ENCODE measurements at places on chromosomes 5 and 9.

DNA sequence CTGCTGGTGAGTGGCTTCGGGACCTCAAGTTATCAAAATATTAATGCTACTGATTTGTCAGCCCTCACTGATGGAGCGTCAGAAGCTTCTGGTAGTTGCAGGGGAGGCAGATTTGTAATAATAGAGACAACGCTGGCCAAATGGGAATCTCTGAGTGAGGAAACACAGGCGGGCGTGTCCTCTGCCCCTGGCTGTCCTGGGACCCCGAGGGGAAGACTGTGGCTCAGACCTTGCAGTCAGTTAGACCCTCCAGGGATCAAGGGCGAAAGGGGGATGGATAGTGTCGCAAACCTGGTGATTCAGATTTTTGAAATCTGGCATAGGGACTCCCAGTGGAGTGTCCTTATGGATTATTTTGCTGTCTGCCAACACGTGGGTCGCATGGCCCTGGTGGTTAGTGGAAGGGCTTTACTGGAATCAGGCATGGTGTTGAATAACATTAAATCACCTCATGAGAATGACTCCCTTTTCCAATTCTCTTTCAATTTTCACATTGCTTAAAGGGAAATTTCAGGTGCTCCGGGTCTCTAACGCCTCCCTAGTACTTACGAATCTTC lies 35.1 kb upstream of the NTNG2 start:
- no peak for DNase-seq

- no peak for DNase-seq
Observed at GRCh38 chr5:73446631-73447529, 1.7 kb downstream of the FOXD1 start.

GRCh38 chr5:62343428-62343827 lies 37.4 kb downstream of the KIF2A start:
- no peak for DNase-seq

DNA sequence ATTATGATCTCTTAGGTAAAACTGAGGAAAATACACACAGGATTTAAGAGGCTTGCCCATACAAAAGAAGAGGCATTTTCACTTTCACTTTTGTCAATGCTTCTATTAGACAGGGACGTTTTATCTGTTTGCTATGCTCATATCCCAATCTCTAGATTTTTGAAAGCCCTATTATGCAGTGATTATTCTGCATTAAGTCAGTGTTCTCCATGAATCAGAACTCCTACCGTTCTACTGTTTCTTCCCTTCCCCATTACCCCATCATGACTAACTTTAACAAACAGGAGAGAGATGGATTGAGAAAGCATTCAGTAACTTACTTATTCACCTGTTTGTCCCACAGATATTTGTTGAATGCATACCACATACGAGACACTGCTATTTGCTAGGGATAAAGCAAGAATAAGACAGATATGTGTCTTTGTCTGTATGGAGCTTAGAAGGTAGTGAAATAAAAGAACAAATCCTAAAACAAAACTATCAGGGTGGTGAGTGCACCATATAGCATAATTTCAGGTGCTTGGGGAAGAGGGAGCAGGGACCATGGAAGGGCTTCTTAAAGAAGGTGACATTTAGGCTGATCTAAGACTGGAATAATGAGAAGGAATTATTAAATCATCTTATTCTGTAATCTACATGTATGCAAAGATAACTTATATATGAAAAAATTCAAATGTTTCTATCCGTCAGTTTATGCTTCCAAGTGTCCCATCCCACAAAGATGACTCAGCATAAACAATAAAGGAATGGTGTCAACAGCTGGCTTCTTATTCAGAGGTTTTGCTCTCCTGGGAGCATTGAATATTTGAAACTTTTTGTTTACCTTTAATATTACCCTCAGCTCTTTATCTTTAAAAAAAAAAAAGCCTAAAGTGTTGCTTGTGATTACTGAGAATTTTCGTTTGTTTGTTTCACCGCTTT lies 328.1 kb downstream of the HINT1 start:
- DNase-seq, result no peak

DNA sequence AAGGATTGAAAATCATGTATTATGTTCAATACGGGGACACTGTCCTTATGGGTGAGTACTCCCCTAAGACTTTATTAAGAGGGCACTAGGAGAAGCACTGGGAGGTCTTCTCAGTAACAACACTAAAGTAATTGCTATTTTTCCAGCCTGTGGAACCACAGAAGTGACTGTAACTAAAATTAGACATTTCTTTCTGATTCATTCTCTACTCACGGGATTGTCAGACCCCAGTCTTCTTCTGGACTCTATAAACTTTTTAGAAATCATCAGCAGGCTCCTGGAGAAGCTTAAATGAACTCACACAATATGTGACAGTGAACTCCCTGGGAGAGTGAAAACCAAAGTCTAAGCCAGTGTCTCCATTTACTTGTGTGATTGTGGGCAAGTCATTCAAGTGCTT lies 14.5 kb downstream of the TLR4 start:
- DNase-seq, result no peak

DNA sequence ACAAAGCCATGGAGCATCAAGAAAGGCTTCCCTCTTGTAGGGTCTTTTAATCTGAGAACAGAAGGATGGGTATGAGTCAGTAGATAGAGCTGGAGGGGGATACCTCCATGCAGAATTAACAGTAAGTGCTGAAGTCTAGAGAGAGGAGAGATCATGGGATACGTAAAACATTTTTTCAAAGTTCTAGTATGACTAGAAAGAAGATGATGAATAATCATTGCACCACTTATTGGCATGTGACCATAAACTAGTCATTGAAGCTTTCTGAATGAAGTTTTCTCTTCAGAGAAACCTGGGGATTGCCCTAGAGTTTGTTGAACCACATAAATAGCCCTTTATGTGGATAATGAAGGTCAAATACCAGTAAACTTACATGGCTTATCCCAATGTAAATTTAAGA lies 48.6 kb upstream of the PTPRD start:
- no peak for DNase-seq

- no peak for DNase-seq
Observed at GRCh38 chr5:163809473-163809872, 304.1 kb downstream of the MAT2B start.

DNA sequence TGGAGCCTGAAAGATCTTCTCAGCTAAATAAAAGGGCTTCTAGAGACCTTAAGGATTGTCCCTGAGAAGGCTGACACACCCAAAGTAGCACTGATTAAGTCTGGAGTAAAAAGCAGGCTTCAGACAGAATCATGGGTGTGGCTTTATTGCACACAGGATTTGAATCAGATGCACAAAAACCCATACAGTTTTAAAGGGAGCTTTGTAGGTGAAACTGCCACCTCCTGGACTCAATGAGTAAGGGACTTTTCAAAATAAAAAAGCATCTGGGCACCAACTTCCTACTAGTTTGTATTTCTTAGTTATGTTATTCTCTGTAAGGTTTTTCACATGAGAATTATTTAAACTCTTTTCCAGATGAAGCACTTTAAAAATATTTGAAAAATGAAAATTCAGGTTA lies 129.4 kb downstream of the EDIL3 start:
- no peak for DNase-seq

GRCh38 chr5:122499585-122499984 lies 187.5 kb downstream of the SNCAIP start:
- no peak for DNase-seq

DNA sequence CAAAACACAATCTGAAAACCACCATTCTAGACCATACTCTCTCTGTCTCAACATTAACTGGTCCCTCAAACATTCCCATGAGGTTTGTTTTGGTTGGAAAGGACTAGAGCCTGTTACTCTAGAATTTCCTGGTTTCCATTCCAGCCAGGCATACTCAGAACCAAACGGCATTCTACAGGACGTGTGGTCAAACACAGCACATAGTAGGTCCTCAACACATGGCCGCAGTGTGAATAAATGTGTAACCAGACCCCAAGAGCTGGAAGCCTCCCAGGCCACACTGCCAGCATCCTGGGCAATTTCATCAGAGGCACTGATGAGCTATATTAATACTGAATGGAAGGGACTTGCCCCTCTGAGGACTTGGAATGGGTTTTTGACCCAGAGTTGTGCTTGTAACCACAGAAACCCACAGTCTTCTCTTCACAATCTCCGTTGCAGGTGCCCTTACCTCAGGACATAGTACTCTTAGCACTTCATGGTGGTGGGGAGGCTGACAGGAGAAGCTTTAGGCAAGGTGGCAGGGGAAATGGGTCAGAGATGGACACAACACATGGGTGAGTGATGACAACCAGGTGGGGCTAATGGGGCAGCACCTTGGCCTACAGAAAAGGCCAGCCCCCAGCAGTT lies 66.0 kb downstream of the ZNF366 start:
- no peak for DNase-seq
